ENCODE measurements at places on chromosomes 4 and X.

DNA sequence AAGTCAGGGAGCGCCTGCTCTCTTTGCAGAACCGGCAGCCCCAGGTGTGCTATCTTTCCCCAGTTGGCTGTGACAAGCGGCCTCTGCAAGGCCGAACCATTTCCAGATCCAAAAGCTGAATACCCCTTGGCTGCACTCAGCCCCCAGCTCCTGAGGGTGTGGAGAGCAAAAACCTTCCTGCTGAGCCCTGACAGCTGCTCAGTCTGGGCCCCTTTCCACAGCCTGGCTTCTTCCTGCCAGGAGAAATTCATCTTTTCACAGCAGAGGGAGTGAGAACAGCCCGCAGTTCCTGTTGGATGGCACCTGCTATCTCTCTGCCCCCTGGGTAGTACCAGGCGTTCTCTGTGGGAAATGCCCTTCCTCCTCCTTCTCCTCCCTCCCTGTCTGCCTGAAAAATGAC, 78.4 kb downstream of the DRD5 start:
- no peak for DNase-seq

GRCh38 chrX:15072880-15073279, 197.0 kb downstream of the ASB9 start:
- no peak for DNase-seq

- peak; percentile 49 for DNase-seq
These were observed 2.1 kb downstream of the GAB3 start for GRCh38 chrX:154748712-154749339.

DNA sequence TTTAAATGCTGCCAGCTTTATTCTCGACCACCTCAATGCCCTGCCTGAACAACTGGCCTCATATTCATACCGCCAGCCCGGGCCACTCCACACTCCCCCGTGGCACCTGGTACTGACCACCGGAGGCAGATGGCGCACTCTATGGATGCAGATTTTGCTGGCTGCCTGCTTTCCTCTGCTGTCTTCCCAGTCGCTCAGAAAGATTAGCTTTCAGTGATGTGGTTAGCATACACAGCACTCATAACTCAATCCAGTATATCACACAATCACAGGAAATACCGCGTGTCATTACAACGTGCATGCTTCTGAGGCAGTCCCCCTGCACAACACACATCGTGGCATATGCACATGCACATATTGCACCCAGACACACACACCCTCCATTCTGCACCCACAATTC, 147.2 kb upstream of the BCOR start:
- no peak for DNase-seq

- DNase-seq: no peak
These were observed 85.1 kb downstream of the USP46 start for GRCh38 chr4:52574036-52574435.

DNA sequence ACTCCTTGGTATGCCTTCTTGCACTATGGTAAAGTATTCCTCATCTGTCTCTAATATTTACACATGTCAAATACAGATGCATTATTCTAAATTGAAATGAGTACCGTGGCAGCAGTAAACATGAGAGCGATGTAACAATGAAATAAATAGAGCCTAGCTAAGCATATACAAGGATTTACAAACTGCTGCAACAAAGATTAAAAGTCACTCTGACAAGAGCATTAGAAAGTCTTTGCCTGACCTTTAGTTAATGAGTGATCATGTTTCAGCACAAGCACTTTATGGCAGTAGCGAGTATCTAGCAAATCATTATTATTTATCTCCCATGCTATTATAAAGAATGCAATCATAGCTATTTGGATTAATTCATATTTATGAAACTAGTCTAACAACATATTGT, 547.0 kb upstream of the NDST4 start:
- no peak for DNase-seq

GRCh38 chr4:65696436-65696835, 26.1 kb upstream of the EPHA5 start:
- no peak for DNase-seq

DNA sequence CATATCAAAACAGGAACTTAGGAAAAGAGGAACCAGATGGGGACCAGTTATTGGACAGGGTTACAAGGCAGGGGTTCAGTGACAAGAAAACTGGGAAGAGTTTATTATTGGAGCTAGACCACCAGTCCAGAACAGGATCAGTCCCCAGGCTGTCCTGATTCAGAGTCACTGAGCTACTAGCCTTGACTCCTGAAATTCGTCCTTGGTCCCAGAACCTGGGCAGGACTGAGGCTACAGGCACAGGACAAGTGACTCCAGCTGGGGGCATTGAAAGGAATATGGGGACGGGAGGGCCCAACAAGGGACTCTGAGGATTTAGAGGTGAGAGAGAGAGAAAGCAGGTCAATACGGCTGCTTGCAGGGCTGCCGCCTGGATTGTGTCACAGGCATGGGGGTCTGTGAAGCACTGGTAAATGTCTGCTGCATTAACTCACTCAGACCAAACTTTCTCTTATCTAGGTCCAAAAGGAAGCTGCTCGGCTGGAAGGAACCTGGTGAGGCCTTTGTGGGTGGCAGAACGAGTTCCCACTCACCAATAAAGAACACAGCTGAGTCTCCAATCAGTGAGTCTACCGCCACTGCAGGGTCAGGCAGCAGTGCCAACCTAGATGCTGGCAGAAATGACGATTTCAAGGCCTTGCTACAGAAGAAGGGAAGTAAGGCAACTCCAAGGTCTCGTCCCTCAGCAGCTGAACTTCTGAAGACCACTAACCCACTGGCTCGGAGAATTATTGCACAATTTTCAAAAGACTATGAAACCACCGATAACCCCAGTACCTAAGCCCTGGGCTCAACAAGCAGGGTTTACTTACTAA, 11.3 kb upstream of the RTL5 start:
- DNase-seq: no peak

- DNase-seq: no peak
These were observed 97.9 kb downstream of the MAB21L2 start for GRCh38 chr4:150679765-150680343.

DNA sequence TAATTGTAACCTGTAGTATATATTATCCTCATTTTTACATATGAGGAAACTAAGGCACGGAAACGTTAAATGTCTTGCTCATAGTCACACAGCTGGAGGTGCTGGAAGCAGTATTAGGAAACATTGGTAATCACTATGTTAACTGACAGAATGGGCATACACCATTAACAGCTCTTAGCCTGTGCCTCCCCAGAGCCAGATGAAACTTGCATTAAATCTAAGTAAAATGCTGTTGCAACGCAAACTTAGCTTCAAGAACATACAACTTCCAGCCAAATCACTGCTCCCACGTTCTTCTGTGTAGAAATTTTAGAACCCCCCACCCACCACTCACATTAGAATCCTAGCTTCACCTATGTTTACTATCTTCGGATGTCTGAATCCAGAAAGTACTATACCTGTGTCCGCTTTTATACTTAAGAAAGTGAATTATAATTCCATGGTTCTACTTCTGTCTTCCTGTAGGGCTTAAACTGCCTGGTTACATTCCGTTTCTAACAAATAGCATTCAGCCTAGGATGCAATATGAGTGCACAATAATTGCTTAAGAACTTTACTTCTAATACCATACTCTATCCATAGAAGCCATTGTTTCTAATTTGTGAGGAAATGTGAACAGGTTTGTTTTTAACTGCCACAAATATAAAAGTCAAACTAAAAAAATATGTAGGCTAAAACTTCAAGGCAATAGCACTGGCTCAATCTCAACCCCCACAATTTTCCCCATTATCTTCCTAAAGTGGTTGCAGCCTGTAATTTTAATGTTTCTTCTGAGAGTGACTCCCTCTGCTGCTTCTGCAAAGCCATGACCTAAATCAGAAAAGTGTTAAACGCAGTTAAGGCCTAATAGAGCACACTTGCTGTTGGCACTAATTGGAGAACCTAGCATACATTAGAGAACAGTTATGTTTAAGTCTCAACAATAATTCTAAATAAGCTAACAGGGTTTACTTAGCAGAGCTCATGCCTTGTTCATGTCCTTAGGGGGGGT, 4.4 kb downstream of the UNC5C start:
- DNase-seq: no peak

DNA sequence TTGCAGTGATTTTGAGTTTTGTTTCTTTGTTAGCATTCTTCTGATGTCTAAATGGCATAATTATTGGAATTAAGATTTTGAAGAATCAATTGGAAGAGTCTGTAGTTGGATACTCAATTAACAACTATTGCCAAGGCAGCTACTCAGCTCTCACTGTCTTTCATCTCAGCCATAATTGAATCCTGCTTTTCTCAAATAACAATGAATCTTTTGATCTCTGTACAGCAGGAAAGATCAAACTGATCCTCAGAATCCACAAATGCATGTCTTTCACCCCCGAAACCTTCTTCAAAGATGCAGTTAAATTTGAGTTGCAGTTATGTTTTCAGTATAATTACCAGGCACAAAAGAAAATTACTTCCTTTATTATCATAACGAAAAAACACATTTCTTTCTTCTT, 86.2 kb downstream of the MAD2L1 start:
- no peak for DNase-seq

GRCh38 chr4:25002681-25003080, 28.1 kb downstream of the LGI2 start:
- no peak for DNase-seq
